Stimulated activated CD4-positive, alpha-beta T cell treated with anti-CD3 and anti-CD28 coated beads, Interleukin-1b, Interleukin-23, amount 100 ng/mL, for 4 hours (primary cell): ENCODE measurements at places on chromosomes 1 and 21.

- no peak for DNase-seq
These were observed 4.2 kb downstream of the GLIS1 start for GRCh38 chr1:53734650-53735211.

- DNase-seq = no peak
These were observed 30.3 kb upstream of the TMEM51 start for GRCh38 chr1:15123270-15123669.

DNA sequence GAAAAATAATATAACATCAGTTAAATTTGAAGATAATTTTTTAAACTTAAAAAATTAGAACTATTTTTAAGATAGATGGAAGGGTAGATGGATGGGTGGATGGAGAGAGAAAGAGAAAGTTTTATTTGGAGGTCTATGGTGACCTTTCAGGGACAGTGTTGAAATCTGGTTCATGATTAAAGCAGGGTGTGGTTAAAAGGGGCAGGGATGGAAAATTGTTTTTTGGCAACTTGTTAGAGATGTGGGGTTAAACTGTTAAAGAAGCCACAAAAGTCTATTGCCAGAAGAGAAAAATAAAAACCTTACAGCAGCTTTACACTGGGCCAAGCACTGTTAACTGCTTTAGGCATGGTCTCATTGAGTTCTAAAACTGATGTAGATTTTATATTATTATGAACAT is 134.9 kb upstream of the GORAB start:
- no peak for DNase-seq

DNA sequence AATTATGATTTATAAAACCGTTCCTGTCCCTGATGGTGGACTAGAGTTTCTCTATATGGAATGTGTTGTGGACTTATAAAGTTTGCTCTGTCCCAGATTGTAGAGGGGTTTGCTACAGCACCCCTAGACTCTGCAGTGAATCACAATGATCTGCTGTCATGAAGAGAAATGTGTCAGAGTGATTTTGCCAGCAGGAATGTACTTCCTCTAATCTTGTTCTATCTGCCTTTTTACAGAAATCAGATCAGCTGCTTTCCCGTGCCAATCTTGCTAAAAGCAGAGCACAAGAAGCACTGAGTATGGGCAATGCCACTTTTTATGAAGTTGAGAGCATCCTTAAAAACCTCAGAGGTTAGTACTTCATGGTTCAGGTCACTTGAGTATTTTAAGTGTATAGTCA is 52.0 kb downstream of the LAMC2 start:
- no peak for DNase-seq

- no peak for DNase-seq
These were observed 40.2 kb upstream of the S1PR1 start for GRCh38 chr1:101196668-101197067.

DNA sequence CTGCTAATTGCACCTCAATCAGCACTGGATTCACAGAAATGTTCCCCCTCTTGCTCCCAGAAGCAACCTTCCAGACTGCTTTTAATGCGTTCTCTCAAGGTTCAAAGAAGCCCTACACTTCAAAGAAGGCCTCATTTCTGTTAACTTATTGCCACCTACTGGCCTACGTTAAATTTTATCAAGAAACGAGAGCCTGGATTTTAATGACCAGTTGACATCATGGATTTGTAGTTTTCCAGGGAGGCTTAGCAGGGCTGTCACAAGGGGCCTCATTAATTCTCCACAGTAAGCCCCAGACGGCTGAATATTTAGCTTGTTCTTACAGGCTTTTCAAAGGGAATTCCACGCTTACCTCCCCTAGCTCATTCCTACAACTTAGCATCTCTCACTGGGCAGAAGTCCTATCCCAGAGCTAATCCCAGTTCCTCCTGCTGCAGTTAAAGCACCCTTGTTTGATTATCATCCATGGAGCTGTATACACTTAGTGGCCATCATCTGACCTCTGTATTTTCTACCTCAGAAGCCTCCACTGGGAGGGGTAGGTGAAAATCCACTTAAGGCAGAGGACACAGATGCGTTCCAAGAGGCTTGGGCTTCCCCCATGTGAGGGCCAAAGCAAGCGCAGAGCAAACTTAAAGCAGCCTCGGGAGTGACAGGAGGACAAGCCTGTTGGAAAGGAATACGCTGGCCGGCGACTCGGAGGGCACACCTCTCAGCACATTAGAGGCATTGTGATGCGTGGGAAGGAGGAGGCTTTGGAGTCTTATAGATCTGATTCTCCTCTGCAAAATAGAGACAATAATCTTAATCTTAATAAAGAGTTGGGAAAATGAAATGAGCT is 32.2 kb upstream of the CYP4X1 start:
- no peak for DNase-seq

- DNase-seq = no peak
These were observed 161.7 kb downstream of the SIPA1L2 start for GRCh38 chr1:232468249-232468648.

- no peak for DNase-seq
These were observed 5.5 kb upstream of the SMG7 start for GRCh38 chr1:183466781-183467180.

- no peak for DNase-seq
These were observed 4.6 kb upstream of the RAD54L start for GRCh38 chr1:46242918-46243317.

- DNase-seq = no peak
These were observed 531 bp downstream of the TSPEAR start for GRCh38 chr21:44710756-44711326.

GRCh38 chr1:215526147-215526845 is 40.8 kb upstream of the KCTD3 start:
- no peak for DNase-seq

DNA sequence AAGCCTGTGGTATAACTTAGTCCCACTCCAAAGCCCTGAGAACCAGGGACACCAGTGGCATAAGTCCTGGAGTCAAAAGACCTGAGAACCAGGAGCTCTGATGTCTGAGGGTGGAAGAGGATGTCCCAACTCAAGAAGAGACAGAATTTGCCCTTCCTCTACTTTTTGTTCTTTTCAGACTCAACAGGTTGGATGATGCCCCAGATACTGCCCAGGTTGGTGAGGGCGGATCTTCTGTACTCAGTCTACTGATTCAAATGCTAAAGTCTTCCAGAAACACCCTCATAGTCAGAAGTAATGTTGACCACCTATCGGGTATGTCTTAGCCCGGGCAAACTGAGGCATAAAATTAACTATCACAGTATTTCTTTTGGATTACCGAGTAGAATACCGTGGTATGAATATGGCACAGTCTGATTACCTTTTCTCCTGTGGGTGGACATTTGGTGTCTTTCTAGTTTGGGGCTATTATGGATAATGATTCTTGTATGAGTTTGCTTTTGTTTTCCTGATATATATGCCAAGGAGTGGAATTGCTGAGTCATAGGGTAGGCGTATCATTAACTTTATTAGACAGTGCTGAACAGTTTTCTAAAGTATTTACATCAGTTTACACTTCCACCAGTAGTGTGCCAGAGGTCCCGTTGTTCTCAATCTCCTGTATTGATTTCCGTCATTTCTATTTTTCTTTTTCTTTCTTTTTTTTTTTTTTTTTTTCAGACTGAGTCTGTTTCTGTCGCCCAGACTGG is 3.2 kb upstream of the CHAF1B start:
- DNase-seq = no peak

DNA sequence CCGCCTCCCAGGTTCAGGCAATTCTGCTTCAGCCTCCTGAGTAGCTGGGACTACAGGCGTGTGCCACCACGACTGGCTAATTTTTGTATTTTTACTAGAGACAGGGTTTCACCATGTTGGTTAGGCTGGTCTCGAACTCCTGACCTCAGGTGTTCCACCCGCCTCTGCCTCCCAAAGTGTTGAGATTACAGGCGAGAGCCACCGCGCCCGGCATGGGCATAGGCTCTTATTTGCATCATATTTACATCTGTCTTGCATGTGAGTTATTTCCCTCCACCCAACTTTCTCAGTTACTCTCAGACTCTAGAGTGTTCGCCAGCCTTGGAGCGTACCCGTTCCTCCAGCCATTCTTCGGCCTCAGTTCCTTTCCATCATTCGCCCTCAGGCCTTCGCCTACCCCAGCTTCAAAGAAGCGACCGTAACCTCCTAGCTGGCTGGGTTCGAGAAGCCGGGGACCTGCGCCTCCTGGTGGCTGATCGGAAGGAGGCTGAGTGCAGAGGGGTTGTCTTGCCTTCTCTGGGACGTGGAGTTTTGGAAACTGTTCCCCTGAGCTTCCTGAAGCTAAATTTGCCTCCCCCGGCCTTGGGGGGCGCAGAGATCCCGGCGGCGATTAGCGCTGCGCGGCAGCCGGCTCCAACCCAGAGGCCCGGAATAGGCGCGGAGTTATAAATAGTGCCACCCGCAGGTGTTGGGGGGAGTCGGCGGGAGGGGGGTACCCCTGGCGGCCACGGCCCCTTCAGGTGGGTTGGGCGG is 3.6 kb upstream of the ZBTB7B start:
- DNase-seq = peak; percentile 72

- no peak for DNase-seq
These were observed 27.5 kb upstream of the VPS26C start for GRCh38 chr21:37294679-37295078.

DNA sequence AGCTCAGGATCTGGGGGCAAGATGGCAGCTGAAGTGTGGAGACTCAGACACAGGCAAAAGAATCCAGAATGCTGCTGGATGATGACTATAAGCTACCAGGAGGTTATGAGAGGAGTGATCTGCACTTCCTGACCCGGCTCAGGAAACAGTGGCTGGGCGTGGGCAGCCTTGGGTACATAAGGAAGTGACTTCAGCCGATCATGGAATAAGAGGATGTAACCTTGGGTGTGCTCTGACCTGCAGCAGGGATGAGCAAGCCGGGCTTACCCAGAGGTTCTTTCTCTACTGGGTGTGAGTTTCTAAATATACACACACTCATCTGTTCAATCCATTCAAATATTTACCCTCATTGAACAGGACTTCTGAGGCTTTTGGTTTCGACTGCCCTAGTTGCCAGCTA is 62.7 kb downstream of the CD34 start:
- peak; percentile 18 for DNase-seq

DNA sequence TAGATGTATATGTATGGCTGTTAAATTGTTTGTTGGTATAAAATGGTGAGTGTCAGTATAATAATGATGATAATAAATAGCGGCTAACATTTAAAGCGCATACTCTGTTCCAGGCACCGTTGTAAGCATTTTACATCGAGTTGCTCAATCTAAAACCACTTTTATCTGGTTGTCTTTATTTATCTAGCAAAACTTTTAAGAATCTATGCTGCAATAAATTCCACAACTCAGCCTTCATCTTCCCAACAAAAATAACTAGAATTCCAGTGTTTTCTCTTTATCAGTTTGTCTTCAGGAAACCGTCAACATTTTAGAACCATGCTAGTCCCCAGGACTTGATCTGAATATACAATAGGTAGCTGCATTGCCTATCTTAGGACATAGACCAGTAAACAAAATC is 19.3 kb upstream of the SLC16A1 start:
- DNase-seq = no peak

DNA sequence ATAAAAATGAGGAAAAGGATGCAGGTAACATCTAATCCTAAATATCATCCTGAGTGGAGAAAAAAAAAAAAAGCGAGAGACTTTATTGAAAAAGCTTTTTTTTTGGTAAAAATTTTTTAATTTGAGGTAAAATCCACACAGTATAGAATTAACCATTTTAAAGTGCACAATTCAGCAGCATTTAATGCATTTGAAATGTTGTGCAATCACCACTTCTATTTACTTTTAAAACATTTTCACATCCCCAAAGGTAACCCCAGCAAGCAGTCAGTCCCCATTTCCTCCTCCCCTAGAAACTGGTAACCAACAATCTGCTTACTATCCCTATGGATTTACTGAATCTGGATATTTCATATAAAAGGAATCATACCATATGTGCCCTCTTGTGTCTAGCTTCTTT is 166.7 kb downstream of the TTLL7 start:
- no peak for DNase-seq

DNA sequence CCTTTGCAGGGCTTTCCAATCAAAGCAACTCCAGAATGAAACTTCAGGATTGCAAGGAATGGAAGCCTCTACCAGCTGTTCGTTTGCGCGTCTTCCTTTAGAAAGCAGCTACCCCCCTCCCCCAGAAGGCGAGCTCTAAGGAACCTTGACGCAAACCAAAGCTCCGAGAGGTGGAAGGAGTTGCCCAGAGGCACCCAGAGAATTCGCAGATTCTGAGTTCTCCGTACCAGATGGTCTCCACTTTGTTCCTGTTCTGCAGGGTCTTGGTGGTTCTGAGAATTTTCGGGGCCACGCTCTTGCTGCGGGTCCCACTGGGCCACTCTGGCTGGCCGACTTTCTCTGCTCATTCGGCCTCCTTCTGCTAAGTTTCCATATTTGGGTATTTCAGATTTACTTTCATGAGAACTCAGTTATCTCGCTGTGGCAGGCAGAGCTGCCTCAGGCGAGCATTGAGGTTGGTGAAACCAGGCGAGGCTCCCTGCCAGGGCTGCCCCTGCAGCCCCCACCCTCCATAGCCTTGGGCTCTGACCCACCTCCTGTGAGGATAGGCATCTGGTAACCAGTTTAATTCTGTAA is 801 bp downstream of the TRAF5 start:
- DNase-seq = no peak

- DNase-seq = no peak
These were observed 109.8 kb downstream of the KCNK2 start for GRCh38 chr1:215192306-215192705.

GRCh38 chr1:93033785-93034184 is 45.3 kb upstream of the MTF2 start:
- DNase-seq = no peak

DNA sequence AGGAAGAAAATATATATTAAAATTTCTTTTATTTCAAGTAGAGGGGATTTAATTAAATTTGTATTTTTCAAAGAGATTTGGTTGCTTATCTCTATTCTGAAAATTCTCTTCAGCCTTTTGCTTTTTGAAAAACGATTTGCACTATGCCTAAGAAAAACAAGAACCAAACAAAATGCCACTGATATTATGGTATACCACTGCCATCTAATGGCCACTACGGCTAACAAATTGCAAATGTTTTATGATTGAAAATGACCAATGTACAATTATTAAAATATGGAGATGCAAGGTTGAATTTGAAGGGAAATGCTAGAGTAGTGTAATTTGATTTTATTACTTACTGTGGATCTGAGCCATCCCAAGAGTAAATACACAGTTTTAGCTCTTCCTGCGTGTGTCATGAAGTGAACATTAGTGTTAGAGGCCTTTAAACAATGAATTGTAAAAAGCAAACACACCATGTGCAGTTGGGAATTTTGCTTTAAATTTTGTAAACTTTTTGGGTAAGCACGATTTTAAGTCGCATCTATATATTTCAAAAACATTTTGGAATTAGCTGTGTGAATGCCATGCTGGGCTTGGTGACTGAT is 137.4 kb upstream of the USP25 start:
- no peak for DNase-seq

- DNase-seq = no peak
These were observed 99.1 kb downstream of the PTGER3 start for GRCh38 chr1:70948396-70949017.

DNA sequence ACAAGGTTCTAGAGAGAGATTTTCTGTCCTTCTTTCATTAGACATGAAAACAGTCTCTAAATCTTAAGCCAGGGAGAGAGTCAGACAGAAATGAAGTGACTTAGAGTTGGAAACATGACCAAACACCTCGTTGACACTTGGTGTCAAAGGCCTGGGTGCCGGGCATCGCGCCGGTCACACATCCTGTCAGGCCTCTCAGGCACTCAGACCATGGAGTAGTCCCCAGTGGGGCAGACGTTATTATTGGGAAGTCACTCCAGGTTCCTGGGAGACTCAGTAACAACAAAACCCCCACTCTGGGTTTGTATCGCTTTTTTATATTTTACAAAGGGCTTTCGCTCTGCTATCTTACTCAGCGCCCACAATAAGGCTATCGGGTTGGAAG is 25.8 kb downstream of the KCNN3 start:
- no peak for DNase-seq
